NCI-H2081 treated with DMSO at 0.1 percent for 48 hours (cell line): ENCODE measurements at places on chromosomes 12 and 14.

GRCh38 chr14:51644217-51644933 lies 7.3 kb upstream of the FRMD6 start:
- no peak for DNase-seq

GRCh38 chr12:77923882-77924281 lies 93.2 kb downstream of the NAV3 start:
- no peak for DNase-seq

DNA sequence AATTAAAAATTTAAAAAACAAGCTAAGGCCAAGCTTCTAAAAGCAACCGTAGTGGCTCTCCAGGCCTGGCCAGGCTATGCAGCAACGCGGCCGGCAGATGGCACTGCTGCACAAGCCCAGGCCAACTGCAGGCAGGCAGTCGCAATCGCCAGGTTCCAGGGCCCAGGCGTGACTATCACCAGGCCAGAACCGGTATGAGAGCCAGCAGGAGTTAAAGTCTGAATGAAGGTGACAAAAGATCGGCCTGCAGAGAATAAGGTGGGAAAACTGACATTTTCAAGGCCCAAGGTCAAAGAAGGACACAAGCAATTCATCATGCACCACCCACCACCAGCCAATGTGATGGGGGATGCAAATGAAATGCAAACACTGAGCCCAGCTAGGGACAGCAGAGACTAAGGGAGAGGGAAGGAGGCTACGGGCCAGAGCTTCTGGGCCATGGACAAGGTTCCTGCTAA lies 43.6 kb upstream of the ANO2 start:
- peak; percentile 17 for DNase-seq

DNA sequence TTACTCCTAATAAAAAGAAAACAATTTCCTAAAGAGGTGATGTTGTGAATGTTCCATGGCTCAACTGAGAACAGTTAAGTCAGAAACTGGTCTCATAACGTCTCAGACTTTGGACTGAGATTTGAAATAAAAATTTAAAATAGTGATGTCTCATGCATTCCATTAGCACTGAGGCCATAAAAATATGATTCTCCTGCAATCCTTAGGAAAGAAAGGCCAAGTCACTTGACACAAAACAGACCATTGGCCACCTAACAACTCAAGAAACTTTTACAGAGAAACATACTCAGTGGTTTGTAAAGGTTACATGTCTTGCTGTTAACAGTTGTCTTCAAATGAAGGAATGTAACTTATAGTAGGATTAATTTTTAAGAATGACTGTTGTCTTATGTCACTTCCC lies 58.1 kb downstream of the STAB2 start:
- no peak for DNase-seq

DNA sequence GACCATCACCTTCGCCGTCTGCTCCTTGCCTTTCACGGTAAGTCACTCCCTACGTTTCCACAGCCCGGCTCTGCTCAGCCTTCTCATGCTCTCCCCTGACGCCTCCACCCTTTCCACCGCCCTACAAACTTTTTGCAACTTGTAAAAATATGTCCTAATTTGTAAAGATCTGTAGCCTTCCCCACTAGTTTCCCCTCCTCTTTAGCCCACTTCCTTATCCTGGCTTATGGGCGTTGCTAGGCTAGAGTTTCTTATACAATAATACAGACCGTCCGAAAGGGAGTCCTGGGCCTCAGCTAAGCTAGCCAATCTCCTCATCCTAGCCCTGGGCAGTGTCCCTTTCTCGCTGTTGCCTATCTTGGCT lies 1.2 kb downstream of the PTGER2 start:
- no peak for DNase-seq

DNA sequence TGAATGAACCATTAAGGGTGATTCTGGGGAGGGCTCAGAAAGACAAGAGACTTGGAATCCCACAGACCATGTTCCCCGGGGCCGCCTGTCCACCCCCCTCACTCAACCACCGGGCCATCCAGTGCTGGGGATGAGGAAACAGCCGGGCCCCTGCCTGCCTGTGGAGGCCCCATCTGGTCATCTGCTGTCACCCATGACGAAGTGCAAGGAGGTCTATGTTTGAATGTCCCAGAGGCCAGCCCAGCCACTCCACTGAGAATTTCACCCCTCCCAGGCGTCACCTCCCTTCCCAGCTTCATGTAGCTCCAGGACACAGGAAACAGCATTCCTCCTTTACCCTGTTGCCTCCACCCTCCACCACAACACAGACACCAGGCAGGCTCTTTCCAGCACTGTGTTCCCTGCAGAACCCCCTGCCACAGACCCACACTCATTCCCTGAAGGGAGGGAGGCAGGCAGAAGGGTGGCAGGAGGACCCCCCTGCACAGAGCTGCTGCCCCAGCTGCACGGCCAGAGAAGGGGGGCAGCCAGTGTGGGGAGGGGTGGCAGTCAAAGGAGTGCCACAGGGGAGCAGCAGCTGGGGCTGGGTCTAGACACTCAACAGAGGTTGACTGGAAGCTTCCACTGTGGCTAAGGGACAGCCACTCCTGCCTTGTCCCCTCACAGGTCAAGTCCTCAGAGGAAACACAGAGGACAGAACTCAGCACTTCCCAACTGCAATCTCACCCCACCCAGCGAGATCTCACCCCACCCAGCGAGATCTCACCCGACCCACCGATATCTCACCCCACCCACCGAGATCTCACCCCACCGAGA lies 50.3 kb upstream of the PPP2R5C start:
- DNase-seq, result no peak

GRCh38 chr14:76814726-76815645 lies 2.3 kb upstream of the ANGEL1 start:
- no peak for DNase-seq

GRCh38 chr12:4269279-4269991 lies 4.1 kb upstream of the CCND2 start:
- no peak for DNase-seq

DNA sequence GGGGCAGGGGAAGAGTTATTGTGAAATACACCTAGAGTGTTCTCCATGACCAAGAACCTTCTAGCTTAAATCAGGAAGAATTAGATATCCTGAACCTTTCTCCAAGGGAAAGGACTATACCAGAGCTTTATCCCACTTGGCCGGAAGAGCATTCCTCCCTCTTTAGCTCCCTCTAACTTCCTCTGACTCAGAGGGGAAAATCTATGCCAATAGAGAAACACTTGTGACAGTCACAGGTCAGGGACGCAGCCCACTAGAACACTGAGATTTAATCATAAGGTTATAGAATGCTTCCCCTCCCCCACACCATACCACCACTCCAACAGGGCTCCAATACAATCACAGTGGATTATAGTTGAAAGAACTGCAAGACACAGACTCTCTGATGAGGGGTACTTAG lies 55.4 kb upstream of the RFX4 start:
- DNase-seq, result no peak

DNA sequence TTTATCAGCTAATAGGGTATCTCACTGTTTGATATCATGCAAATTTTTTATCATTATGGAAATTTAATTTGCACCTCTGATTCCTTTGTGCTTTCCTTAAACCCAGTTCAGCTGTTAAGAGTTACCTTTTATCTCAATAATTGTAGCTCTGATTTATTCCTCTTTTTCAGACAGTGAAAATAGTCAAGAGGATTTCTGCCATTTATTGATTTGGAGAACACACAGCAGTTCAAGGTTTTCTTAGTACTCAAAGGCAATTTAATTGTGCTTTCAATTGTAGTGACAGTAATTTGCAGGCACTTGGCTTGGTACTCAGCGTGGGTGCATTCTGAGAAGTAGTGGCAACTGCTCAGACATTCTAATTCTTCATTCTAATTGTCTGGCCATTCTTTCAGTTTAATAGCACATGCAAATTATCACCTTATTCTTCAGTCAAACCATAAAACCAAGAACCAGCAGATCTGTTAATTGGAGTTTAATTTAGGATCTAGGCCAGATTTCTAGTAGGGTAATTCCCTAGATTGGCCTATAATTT lies 709.3 kb downstream of the RPS29 start:
- DNase-seq, result no peak

GRCh38 chr12:121580959-121581685 lies at the start of gene KDM2B:
Gene KDM2B (minus strand): TSS chr12:121581023. CDS start chr12:121580911, 112 bp downstream.
- no peak for DNase-seq

- DNase-seq, result peak; percentile 81
Observed at GRCh38 chr14:44657696-44658388, 150.8 kb upstream of the FSCB start.

GRCh38 chr12:111396726-111397445 lies 8.8 kb upstream of the SH2B3 start:
- no peak for DNase-seq

DNA sequence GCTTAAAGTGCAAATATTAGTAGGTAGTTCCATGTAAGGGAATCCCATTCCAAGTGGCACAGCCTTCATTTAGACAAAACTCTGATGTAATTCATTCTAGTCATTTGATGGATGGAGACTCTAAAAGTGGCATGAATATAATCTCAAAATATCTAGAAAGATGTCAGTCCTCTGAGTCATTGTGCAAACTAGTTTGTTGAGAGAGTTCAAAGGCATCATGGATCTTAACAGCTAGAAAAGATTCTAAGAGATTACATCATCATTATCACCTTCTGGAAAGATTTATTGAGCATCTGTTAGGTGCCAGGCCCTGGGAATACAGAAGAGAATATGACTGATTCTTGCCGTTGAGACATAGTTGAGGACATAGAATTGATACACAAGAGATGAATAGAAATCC lies 30.7 kb downstream of the CRADD start:
- no peak for DNase-seq

DNA sequence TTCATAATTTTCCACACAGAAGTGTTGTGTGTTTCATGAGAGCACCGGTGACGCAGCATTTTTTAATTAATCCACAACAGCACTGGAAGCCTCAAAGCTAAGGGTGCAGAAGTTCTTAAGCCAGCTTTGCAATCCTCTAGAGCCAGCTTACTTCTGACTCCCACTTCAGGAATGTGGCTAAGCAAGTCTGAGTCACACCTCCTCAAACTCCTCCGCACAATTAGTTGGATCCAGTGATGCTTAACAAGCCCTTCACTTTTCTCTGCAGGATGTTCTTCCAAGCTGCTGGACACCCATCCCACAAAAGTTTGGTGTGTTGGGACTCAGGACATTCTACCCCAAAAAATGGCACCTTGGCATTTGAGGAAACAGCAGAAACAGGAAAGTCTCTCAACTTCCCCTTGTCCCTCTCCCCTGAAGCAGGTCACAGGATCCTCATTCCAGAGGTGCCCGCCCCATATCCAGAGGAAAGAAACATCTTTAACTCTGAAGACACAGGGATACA lies 210.0 kb downstream of the PPM1H start:
- no peak for DNase-seq

GRCh38 chr14:34065690-34066391 lies 115.0 kb upstream of the EGLN3 start:
- no peak for DNase-seq

GRCh38 chr12:115794659-115795081 lies 482.8 kb downstream of the MED13L start:
- no peak for DNase-seq
